Left cardiac atrium (tissue), 4 donors: ENCODE measurements at places on chromosomes 4 and X. TPM values are rescaled to one million over a fixed set of nuclear protein-coding genes. Genes with fewer than 3 reads are reported as not detected.
A peak's percentile ranks its signal among the peaks of the same experiment; 100 is the strongest.

GRCh38 chr4:152117520-152117919 is 356.7 kb upstream of the GATB start:
- DNase-seq, result no peak

DNA sequence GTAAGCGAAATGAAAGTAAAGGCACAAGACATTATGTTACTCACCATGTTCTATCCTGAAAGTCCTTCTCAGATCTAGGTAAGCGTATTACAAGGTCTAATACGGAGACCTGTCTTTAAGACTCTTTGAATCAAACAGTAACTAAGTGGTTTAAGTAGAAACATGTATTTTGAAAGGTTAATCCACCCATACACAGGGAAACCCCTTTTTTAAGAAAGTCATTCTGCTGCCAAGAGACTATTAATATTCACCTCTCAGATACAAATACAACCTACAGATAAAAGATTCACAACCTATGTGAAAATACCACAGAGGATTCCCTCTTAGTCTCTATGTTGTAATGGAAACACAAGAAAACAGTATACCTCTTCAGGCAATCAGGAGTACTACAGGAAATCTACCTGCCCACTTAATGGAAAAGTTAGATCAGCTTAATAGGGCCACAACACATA is 63.2 kb upstream of the TNIP3 start:
- no peak for DNase-seq

DNA sequence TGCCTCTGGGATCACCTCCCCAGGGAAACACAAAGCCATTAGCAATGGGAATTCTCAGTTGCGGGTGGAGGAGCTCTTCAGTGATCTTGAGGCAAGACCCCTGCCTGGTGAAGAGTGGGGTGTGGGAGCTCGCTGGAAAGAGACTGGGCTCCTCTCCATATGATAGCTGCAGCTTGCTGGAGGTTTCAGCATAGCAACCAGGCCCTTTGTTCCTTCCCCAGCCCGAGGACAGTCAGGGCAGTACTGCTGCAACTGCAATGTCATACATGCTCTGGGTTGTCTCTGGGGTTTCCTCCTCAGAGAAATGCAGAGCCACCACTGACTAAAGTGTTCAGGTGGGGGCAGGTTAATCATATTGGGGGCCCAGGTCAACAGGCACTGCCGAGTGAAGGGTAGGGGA is 81.3 kb downstream of the ARHGAP24 start:
- no peak for DNase-seq

- DNase-seq, result no peak
Measured at GRCh38 chrX:119181491-119181890, 53.9 kb upstream of the KIAA1210 start.

DNA sequence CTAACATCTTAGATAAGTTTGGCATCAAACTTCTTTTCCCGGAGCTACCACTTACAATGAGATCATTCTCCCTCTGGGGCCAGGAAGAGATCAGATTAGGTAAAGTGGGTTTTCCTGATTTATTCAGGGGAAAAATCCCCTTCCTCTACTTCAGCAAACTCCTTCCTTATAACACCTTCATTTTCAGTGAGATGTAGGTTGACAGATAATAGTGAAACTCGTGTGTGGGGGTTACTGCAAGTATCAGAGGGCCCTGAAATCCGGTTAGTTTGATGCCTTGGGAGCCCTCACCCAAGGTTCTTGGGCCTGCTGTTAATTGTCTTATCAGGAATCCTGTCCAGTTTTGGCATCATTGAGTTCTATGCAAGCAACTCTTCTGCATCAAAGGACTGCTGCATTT is 10.8 kb downstream of the FTHL17 start:
- DNase-seq, result no peak

DNA sequence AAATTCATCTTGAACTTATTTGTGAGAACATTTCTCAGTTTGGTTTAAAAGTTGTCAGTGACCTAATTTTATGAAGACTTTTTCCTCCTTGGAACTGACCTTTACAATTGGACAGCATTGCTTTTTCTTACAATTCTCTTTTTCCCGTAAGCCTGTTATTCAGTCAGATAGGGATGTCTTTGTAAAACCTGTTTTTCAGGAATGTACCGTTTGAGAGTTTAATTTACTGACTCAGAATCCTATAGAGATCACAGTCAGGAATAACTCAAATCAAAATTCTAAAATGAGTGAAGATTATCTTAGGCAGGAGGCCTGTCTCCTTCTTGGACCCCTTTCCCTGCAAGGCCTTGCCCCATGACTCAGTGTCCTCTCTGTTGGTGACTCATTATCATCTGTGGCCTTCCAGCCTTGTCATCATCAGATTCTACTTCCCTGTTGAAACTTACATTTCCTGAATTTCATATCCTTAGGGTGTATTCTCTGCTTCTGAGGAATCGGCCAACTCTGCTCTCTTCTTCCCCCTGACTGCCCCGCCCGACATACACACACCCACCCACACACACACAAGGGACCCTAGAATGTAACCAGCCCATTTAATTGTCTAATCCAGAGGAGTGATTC is 99.8 kb downstream of the ARHGAP10 start:
- peak; percentile 46 for DNase-seq

DNA sequence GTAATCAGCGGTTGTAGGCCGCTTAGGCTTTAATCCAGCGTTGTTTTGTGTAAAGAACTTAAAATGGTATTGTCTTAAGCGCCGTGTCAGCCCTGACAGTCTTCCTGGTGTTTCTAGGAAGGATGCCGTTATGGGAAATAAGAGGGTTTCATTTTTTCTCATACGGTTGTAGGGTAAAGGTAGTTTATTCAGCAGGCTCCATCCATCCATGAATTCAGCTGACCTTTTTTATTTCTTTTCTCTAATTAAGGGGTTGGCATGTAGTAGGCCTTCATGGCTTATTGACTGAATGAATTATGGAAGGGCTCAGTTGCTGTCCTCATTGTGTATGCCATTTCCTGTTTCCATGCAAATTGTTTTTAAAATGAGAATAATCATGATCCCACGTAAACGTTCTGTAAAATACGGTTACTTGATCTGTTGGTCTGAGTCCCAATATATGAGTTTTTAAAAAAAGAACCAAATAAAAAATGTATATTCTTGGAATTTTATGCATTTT is 693 bp downstream of the OCIAD1 start:
- DNase-seq, result no peak

DNA sequence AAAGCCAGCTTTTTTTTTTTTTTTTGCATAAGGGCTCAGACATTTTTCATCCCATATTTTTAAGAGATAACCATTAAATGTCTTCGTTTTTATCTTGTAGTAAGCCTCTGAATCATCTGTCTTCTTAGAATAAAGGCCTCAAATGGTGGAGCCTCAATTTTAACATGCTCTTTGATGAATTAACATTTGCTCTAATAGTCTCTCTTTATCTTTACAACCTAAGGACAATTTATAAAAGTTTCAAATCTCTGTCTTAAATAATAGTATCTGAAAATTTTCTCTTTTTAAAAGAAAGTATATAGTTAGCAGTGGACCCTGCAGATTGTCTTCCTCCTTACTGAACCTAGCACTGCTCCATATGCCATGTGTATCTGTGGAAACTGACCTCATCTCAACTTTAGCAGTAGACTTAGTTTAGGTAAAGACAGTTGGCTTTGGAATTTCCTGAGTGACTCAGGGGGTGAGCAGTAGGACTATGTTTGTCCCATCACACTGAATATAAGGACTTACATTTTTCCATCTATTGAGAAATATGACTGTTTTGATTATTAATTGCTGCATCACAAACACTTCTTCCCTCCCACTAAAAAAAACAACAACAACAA is 1658.0 kb downstream of the STIM2 start:
- DNase-seq, result no peak

The TRPC5OS gene
- not detected for total RNA-seq

- no peak for DNase-seq
Measured at GRCh38 chr4:152693871-152694270, 14.1 kb upstream of the TMEM154 start.

- DNase-seq, result no peak
Measured at GRCh38 chr4:165803005-165803404, 70.0 kb upstream of the TLL1 start.

DNA sequence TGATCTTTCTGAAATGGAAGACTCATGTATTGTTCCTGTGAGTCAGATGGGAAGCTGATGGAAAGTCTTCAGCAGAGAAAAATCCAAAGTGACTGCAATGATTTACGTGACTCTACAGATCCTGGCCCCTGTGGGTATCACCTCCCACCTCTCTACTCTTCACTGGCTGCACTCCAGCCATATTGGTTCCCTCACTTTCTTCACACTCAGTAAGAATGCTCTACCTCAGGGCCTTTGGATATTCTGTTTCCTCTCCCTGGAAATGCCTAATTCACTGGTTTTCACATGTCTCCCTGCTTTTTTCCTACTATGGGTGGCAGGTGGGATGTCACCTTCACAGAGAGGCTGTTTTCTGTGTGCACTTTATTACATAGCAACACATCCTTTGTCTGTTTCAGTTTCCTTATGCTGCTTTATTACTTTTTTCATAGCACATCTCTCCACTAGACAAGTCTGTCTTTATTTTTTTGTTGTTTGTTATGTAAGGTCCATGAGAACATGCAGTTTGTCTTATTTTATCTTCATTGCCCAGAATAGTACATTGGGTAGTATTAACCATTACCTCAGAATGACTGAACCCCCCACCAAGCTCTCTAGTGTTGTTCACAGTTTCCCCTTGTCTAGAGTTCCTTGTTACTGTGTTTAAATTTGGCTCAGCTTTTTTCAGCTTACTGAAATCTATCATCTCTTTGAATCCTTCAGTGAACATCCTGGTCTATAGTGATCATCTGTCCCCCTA is 57.6 kb upstream of the CLNK start:
- DNase-seq, result no peak

The SERPINA7 gene
- not detected for total RNA-seq

- no peak for DNase-seq
Measured at GRCh38 chr4:4948370-4948769, 70.9 kb downstream of the CYTL1 start.

The GPRASP3 gene
- total RNA-seq, result 5.4 TPM

- DNase-seq, result no peak
Measured at GRCh38 chrX:153502796-153503195, 8.0 kb downstream of the BGN start.

GRCh38 chrX:68599256-68600152 is 48.0 kb upstream of the STARD8 start:
- no peak for DNase-seq

The PAGE2B gene
- total RNA-seq, result not detected

- DNase-seq, result no peak
Measured at GRCh38 chr4:128682942-128683666, 126.4 kb upstream of the JADE1 start.

DNA sequence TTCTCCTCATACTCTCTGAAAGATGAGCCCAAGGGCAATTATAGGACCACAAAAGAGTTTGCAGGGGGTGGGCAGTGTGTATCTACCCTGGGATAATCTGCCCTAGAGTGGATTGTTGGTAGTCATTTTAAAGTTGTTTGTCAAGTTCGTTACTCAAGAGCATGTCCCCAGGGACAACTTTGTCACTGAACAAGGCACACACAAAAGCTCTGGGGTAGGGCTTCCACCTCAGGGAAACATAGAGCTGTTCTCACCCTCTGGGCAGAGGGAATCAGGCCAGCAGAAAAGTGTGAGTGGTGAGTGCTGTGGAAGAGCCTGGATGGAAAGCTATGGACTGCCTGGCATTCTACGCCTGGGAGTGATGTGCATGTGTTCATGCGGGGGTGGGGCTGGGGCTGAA is 23.3 kb upstream of the LEF1 start:
- DNase-seq, result no peak

DNA sequence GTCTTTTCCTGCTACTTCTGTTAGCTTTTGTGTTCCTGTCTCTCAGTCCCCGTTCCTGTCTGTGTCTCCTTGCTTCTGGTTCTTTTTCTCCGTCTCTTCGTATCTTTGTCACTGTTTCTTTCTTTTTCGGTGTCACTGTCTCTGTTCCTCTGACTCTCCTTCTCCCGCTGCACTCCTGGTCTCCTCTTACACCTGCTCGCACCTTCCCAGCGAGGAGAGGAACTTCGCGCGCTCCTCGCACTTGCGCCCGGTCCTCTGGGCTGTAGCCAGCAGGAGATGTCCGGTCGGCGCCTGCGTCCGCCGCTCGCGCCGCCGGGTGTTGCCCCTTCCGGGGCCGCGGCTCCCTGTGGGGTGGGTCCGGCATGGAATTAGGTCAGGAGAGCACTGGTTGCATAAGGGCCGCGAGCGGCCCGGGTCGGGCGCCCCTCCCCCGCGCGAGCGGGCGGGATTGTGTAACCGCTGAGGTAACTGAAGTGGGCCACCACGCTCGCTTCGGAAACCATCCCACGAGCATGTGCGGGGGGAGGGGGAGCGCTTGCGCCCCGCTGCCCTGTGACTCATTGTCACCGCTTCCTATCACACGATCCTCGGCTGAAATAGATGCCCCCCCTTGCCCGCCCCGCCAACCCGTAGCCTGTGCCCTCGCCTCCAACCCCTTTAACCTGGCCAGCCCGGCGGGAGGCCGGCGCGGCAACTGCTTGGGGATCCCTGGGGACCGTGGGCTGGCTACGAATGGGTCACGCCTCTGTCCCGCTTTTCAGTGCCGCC is 1.6 kb downstream of the LONRF3 start:
- peak; percentile 82 for DNase-seq

GRCh38 chr4:48380583-48381167 is 39.3 kb downstream of the SLAIN2 start:
- DNase-seq, result no peak

DNA sequence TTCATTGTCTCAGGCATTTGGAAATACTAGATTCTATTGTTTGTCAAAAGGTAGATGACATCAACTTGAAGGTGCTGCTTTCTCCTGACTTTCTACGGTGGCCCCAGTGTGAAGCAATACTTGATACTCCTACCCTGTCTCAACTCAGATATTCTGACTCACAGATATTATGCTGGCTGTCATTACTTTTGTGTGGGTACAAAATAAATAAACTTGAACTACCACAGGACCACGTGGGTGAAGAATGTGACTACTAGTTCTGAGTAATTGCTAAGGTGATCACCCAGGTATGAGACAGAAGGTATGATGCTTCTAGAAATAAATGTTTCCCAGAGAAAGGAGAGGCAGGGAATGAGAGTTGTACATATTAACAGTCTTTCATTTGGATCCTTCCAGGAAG is 275.3 kb upstream of the SPOCK3 start:
- no peak for DNase-seq

The RS1 gene
- total RNA-seq, result not detected

DNA sequence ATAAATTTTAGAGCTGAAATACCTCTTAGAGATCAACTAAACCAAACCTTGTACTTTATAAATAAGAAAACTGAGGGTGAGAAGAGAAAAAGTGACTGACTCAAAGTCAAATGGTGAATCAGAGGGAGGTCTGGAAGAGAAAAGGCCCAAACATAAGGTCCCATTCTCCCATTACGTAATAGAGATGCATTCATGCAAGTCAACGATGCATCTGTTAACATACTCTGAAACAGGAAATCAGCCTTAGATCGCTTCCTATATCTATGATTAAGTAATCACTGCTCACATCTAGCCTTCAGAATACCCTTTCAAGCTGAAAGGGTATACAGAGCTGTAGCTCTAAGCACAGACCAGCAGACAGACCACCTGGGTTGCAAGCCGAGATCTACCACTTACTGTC is 6.5 kb downstream of the RNF150 start:
- no peak for DNase-seq
